NCI-H1105 (cell line): ENCODE measurements at places on chromosomes 1 and 21.
A peak's percentile ranks its signal among the peaks of the same experiment; 100 is the strongest.

DNA sequence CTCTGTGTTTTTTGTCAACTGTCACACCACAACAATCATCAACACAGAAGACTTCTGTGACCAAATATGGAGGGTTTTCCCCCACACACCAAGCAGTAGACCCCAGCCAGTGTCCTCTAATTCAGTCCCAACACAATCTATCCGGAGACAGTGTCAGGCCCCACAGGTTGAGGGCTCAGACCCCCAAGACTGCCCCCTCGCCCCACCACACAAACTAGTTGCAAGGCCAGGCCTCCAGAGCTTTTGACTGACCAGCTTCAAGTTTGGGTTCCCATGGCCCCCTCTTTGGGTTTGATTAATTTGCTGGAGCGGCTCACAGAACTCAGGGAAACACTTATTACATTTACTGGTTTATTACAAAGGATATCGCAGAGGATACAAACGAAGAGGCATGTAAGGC is 37.2 kb downstream of the NEK2 start:
- DNase-seq, result no peak

DNA sequence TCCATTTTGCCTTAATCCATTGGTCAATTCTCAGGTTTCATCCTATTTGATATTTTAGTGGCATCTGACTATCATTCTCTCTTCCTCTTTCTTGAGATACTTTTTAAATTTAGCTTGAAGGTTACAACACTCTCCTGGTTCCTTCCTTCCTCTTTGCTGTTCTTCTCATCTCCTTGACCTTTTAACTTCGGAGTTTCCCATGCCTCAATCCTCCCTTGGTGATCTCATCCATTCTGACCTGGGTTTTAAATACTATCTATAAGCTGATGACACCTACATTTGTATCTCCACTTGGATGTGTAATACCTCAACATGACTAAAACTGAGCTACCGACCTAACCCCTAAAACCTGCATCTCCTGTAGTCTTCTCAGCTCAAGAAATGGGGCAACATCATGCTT is 4.8 kb upstream of the ZNF687 start:
- no peak for DNase-seq

- DNase-seq, result no peak
Observed at GRCh38 chr1:95440511-95440910, 206.5 kb downstream of the RWDD3 start.

DNA sequence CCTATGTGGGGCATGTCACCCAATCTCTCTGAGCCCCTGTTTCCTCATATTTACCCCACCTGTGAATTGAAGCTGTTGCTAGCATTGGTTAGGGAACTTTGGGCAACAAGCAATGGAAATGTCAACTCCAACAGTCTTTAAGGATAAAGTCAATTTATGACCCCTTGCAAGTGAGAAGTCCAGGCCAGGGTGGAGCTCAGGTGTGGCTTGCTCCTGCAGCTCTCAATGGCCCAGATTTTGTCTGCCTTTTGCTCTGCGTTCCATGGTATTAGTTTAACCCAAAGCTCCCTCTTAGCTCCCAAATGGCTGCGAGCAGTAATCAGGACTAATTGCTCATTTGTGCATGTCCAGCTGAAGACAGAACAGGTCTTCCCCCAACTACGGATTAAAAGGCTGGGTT is 70.4 kb upstream of the ABCG1 start:
- no peak for DNase-seq

DNA sequence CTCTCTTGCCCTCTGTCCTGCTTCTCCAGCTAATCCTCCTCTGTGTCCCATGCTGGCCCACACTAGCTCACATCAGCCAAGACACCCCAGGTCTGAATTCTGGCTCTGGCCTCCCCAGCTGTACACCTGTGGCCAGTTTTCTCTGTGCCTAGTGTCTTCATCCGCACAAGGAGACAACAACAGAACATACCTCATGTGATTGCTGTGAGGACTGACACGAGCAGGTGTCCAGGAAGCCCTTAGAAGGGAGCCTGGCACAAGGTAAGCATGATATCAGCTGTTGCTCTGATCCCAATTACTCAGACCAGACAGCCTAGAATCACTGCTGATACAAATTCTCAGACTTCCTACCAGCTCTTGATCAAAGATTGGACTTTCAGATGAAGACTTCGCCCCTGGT is 71.2 kb upstream of the GJB5 start:
- no peak for DNase-seq

DNA sequence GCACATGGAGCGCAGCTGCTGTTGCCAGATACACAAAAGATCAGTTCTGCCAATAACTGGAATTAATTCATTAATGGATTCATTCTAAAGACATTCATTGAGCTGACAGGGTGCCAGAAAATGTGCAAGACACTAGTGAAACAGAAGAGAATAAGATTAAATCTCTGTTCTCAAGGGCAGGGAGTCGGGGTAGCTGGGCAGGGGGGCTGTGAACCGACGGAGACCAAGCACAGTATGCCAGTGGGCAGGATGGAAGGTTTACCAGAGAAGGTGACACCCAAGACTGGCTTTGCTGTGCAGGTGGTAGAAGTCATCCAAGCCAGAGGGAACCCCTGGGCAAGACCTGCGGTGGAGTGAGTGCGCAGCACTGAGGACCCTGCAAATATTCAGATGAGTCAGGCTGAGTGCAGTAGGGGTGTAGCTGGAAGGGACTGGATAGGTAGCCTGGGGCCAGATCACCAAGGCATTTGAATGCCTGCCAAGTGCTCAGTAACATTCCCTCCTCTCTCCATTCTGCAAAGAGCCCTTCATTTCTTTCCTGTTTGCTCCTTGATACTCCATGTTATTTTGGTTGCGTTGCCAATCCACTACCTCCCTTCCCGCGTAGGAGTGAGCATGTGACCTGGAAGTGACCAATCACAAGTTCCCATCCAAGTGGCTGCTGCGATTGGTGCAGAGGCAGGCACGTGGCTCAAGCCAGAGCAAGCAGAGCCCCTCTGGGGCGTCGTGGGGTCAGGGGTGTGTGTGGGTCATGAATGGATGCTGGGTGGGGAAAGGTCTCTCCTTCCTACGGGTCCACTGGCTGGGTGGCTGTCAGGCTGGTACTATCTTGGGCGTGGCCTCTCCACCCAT is 413.1 kb downstream of the PTPRU start:
- peak; percentile 26 for DNase-seq

- no peak for DNase-seq
Observed at GRCh38 chr1:30363031-30363430, 360.4 kb downstream of the MATN1 start.

- DNase-seq, result no peak
Observed at GRCh38 chr1:85314726-85315125, 38.3 kb upstream of the BCL10 start.

GRCh38 chr1:239815074-239815473 is 276.6 kb upstream of the FMN2 start:
- DNase-seq, result no peak

DNA sequence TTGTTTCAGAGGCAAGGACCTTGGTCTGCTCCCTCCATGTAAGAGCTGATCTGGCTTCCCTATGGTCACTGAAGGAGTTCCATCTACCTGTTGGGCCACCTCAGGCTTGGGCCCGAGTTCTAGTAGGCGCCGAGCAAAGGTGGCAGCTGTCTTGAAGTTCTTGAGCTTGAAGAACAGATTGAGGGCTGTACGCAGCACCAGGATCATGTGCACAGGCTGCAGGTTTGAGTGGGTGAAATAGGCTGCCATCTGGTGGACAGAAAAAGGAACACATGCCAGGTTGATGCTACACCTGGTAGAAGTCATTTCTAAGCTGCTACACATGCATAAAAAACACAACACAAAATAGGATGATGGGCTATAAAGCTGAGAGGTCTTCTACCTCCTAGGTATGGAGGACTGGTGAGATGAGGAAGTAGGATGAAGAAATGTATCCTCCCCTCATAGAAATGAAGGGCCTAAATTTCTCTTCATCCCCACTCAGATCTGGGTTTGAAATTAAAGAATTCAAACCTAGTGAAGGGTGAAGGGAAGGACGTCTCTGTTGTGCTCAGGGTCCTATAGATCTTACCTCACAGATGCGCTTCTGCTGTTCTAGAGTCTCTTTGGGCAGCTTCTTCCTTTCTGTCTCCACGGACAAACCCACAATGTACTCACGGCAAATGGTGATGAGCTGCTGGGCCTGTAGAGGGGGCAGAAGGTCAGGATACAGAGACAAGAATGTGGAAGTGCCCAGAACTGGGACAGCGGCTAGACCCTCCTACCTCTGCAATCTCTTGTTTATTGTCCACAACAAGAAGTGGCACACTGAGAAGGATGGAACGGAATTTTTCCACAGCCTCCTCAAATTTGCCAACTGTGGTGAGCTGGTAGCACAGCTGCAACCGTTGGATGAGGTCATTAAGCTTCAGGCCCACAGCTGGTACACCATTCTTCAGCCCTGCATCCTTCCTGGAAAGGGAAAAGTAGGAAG is 6.6 kb upstream of the PEX19 start:
- DNase-seq, result peak; percentile 60

DNA sequence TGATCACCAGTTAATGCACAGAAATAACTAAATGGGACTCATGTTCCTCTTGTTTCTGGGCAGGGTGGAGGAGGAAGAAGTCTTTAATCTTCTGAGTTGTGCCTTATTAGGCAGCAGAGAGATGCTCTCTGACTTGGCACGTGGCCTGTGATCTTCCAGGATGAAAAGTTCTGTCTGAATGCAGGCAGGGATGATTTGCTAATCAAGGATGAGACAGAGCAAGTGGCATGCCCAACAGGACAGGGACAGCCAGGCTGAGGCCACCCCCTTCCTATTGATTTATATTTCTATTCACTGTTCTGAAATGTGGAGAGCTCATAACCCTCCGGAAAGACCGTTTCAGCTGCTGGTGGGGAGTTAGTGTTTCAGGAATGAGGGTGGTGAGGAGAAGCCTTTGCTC is 477.8 kb upstream of the CAMK1G start:
- DNase-seq, result no peak

GRCh38 chr1:28326984-28327383 is 1.9 kb upstream of the MED18 start:
- no peak for DNase-seq

- no peak for DNase-seq
Observed at GRCh38 chr1:201713086-201713810, 115.7 kb upstream of the IPO9 start.
